ENCODE measurements at places on chromosomes 7 and 10.
A peak's percentile ranks its signal among the peaks of the same experiment; 100 is the strongest.

- DNase-seq = no peak
Measured at GRCh38 chr7:25863005-25863728, 288.8 kb upstream of the NFE2L3 start.

DNA sequence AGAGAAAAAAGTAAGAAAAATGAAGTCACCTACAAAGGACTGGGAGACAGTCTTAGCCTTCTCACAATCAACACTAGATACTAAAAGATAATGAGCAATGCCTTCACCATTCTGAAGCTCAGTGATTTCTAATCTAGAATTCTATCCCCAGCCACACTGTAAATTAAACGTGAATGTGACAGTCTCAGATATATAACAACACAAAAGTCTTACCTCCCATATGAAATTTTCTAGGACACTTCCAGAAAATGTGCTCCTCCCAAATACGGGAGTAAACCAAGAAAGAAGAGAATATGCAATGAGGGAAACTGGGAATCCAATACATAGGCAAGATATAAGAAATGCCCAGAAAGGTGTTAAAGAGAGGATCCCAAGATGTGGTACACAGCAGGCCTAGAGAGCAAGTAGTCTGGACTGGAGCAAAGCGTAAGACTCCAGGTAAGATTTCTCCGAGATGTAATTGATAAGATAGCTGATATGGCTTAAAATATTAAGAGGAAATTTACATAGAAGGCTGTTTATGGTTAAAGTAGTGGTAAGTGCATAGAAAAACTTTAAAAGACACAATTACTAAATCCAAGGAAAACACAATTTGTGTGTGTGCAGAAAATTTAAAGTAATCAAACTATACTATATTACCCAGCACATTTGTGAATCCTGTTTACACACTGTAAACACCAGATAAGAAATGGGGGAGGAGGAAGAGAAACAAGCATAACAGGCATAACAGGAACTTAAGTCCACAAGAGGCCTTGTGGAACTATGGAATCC is 44.1 kb downstream of the SGMS1 start:
- no peak for DNase-seq

DNA sequence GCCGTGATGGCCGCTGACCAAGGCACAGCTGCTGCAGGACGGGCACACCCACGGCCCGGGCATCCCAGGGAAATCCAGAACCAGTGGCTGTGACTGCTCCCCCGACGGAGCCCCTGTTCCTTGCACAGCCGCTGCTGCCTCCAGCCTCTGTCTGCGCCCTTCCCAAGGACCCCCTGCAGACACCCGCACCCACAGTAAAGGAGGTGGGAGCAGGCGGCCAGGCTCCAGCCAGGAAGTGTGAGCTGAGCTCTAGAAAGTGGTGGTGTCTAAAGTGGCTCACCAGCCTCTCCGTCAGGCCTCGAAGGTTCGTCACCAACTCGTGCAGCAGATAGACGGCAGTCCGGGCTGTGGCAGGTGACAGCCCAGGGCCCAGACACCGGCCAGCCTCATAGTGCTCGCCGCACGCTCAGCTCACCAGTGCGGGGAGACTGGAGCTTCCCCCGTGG is 306.7 kb downstream of the DNAJB6 start:
- DNase-seq = no peak

GRCh38 chr10:86372119-86372783 is 5.7 kb upstream of the GRID1 start:
- DNase-seq = no peak

DNA sequence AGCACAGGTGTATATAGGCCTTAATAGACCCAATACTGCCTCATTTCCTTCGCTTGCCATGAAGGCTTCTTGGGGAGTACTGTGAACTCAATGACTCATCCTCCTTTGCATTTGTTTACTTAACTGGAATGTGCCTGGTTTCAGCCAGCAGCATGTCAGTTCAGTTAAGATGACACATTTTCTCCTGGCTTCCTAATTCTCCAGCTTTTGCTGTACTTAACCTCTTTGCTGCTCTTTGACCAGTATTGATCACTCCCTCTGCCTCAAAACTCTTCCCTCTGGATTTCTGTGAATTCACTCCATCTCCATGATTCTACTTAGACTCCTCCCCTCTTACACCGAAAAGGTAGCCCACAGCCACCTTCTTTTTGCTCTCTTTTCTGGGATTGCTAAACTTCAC is 135.7 kb downstream of the MAGI2 start:
- DNase-seq = no peak

GRCh38 chr7:112346381-112347060 is 103.7 kb upstream of the IFRD1 start:
- DNase-seq = no peak

DNA sequence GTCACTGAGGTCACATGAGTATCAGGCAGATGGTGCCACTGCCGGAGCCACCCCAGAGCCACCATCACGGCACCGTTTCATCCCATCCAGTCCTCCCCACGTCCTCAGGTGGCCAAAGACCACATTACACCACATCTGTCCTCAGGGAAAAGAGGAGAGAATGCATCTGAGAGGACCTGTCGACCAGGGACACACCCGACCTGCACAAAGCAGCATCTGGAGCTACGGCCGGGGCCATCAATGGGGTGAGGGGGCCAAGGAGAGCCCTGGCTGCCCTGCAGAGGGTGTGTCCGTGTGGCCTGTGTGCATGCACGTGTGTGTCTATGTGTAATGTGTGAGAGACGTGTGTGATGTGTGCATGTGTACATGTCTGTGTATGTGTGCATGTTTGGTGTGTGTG is 480.6 kb downstream of the DNAJB6 start:
- DNase-seq = no peak

- no peak for DNase-seq
Measured at GRCh38 chr10:44049301-44050015, 335.4 kb downstream of the CXCL12 start.

DNA sequence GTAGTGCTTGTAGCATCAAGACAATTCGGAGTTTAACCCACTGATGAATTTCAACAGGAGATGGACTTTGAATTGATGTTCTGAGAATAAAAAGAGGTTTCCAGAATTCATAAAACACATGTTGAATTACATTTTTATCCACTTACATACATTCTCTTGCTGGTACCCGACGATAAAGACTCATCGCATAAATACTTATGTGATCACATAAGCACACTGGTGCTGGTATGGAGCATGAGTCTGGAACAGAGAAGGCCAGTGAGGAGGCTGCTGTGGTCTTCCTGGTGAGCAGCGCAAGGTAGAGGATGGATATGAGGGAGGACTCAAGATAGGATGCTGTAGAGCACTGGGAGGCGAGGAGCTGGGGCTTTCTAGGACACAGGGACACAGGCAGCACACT is 109.0 kb downstream of the RNF216 start:
- DNase-seq = no peak

GRCh38 chr7:109694149-109695071 is 1124.7 kb downstream of the DNAJB9 start:
- DNase-seq = no peak

DNA sequence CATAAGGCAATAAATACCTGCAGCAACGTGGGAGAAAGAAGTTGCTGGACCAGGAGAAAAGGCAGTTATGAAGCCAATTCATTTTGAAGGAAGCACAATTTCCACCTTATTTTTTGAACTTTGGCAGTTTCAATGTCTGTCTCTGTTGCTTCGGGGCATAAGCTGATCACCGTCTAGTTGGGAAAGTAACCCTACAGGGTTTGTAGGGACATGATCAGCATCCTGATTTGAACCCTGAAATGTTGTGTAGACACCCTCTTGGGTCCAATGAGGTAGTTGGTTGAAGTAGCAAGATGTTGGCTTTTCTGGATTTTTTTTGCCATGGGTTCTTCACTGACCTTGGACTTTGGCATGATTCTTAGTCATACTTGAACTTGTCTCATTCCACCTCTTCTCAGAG is 13.0 kb downstream of the DUSP5 start:
- DNase-seq = no peak

DNA sequence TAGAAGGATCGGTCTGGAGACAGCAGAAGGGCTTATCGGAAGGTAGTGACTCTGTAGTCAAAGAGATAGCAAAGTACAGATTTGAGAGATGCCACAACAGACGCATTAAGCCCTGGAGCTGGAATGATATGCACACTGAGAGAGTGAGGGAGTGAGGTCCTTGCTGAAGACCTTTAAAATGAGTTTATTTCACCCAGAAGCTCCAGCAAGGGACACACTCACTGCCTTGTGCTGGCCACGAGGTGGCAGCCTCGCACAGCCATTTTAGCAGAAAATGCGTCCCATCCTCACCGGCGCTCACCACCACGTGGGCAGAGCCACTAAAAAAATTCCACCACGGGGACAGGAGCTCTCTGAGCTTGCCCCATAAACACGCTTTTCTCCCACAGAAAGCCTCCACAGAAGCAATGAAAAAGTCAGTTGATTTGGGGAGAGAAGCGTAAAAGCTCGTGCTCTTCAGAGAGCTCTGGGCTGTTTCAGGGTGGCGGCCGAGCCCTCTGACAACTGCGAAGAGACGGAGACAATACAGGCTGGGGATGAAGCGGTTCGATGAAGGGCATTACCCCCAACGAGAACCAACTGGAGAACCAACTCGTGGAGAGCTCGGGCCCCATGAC is 163.0 kb upstream of the KLF14 start:
- peak; percentile 67 for DNase-seq

DNA sequence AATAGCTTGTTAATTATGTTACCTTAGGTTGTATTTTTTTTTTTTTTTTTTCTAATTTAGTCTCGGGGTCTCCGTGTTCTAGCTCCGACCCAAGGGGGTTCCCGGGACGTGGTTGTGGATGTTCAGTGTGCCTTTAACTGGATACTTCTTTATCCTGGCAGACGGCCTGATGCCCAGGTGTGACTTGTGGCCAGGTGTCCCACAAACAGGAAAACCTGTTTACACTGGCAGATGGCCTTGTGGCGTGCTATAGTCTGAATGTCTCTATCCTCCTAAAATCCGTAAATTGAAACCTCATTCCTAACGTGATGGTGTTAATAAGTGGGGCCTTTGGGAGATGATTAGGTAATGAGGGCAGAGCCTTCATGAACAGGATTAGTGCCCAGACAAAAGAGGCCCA is 546.4 kb upstream of the C7orf33 start:
- no peak for DNase-seq

DNA sequence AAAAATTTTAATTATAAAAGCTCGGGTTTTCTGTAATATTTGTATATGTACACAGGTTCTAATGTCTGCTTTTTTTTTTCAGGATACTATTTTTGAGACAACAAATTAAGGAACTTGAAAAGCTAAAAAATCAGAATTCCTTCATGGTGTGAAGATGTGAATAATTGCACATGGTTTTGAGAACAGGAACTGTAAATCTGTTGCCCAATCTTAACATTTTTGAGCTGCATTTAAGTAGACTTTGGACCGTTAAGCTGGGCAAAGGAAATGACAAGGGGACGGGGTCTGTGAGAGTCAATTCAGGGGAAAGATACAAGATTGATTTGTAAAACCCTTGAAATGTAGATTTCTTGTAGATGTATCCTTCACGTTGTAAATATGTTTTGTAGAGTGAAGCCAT is 57.9 kb upstream of the BAMBI start:
- no peak for DNase-seq

DNA sequence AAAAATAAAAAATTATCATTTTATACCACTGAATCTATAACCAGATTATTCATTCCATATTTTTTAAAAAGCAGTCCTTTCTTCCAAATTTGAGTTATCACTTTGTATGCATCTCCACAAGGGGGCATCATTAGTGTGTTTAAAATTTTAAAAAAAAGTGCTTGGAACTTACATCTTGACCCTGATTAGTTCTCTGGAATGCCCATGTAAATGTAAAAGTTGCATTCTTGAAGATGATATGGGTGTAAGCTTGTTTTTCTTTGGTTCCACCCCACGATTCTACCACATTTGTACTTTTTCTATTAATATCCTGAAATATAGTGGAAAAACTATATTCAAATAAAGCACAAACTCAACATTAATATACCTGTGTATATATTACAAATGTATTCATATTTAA is 144.9 kb downstream of the ELAPOR2 start:
- no peak for DNase-seq

DNA sequence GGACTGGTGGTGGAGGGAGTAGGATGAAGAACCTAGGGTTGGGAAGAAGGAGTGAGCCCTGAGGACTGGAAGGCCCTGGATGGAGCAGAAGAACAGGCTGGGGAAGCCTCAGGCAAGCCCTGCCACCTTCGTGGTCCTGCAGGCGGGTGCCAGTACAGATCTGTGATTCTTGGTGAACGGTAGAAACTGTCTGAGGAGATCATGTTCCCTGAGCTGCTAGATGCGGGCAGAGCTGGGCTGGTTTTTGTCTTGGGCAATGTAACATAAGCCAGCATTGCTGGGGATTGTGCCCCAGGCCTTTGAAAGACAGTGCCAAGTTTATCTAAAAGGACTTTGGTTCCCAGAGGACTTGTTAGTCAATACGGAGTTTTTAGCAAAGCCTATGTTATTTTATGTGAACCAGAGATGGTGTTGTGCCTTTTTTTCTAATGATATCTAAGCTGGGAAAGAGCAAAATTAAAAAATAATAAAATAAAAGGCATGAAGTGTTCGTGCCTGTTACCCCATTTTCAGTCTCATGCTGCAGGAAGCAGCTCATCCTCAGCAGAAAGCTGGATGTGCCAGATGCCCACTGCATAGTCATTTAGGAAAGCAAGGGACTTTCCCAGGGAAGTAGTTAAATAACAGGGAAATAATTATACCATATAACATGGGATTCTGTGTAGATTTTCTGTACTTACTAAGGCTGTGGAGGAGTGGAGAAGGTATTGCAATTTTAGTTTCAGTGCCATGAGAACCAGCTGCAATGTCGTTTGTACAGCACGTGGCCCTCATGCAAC is 24.4 kb upstream of the FIGNL1 start:
- no peak for DNase-seq

GRCh38 chr7:68176974-68177373 is 1180.3 kb downstream of the TYW1 start:
- DNase-seq = no peak

DNA sequence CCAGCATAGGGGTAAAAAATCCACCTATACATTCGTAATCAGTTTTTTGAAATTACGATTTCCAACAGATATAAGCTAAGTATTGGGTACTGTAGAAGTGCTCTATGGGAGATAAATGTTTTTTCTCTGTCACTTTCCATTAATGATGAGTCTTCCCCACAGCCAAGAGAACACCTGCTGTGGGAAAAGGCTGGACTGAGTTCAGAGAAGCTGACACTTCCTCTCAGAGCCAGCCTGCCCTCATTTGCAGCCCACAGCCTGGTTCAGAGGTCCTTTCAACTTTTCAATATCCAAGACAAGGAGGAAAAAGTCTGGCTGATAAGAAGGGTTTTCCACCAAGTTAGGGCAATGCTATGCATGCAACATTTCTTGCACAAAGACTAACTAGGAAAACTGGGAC is 64.5 kb upstream of the DNAJB12 start:
- no peak for DNase-seq

Data from effector CD4-positive, alpha-beta T cell (primary cell).